Stimulated activated CD8-positive, alpha-beta memory T cell treated with anti-CD3 and anti-CD28 coated beads, Interleukin-15, amount 100 ng/mL, for 24 hours (primary cell): ENCODE measurements at places on chromosomes 7 and 10.

DNA sequence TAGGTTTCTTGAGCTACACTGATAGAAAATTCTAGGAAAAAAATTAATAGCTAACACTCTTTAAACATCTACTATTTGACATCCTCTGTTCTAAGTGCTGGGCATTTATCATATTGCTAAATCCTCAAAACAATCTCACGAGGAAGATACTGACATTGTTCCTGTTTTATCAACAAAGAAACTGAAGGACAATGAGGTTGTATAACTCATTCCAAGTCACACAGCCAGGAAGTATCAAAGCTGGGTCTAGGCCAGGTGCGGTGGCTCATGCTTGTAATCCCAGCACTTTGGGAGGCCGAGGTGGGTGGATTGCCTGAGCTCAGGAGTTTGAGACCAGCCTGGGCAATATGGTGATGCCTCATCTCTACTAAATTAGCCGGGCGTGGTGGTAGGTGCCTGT lies 51.6 kb upstream of the IL6 start:
- no peak for DNase-seq

DNA sequence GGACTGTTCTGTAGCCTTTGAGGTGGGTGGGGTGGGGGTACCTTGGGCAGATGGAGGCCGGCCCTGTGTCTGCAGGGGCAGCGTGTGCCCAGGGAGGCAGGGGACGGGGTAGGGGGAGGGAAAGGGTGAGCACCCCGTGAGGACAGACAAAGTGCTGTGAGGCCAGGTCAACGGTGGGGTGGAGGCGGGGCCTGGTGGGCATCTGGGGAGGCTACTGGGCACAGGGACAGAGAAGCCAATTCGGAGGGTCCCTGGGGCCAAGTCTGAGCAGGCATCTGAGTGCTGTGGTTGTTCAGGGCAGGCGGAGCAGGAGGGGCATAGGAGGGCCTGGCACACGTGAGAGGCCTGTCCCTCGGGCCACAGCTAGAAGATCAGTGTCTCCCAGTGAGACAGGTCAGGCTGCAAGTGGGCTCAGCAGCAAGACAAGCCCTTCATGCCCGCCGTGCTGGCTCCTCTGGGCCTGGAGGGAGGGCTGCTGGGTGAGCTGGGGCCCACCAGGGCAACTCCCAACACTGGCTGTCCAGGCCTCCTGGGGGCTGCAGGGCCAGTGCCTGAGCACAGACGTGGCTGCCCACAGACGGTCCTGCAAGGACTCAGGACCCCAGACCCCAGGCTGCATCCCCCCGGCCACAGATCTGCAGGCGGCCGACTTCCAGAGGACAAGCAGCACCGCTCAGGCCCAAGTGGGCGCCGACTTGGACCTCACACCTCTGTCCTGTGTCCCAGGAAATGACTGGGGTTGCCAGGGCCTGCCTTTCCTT lies 26.4 kb upstream of the KNDC1 start:
- no peak for DNase-seq

GRCh38 chr7:139382439-139382838 lies 22.7 kb downstream of the LUC7L2 start:
- DNase-seq = no peak

DNA sequence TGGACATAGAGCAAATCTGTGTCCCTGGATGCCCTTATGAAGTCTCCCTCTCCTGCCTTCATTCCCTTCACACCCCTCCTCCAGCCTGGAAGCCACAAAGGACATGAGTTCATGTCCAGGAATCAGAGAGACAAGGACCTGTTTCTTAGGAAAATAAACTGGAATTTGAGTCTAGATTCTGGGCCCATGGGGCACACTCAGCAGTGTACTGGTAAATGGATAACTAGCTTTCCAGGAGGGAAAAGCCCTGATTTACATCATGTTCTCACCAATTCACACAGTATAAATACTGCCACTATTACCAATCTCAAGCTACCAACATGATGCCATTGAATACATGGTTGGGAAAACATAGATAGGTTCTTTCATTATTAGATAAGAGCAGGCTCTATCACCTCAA lies 9.9 kb downstream of the FAM237B start:
- no peak for DNase-seq

DNA sequence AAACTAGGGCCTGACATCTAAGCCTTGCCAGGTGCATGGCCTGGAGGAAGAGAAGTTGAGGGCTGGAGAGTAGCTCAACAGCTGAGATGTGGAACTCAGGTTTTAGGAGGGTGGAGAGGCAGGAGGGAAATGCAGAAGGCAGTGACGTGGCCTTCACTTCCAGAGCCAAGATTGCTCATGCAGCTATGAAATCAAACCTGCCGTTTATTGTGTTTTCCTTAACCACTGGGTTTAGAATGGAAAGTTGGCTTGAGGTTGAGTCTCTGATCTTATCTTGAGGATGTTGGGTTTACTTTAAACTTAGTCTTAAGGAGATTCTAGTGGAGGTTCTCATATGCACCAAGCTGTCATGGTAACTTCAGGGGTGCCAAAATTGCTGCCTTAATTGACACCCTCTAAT lies 178.6 kb downstream of the SORCS3 start:
- DNase-seq = no peak

DNA sequence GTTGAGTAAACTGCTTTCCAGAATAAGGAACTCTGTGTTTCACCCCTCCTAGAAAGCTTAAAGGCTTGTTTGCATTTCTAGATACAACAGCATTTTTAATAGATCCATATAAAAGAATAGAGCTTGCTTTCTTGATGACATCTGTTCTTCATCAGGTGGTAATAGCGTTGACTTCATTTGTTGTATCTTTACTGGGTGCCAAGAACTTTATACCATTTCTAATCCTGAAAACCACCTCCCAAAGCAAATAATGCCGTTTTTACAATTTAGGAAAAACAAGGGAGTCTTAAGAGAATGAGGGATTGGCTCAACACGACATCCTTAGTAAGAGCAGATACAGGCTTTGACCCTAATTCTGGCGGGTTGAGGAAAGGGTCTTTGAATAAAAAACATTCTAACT lies 993.4 kb downstream of the TYW1 start:
- DNase-seq = no peak

DNA sequence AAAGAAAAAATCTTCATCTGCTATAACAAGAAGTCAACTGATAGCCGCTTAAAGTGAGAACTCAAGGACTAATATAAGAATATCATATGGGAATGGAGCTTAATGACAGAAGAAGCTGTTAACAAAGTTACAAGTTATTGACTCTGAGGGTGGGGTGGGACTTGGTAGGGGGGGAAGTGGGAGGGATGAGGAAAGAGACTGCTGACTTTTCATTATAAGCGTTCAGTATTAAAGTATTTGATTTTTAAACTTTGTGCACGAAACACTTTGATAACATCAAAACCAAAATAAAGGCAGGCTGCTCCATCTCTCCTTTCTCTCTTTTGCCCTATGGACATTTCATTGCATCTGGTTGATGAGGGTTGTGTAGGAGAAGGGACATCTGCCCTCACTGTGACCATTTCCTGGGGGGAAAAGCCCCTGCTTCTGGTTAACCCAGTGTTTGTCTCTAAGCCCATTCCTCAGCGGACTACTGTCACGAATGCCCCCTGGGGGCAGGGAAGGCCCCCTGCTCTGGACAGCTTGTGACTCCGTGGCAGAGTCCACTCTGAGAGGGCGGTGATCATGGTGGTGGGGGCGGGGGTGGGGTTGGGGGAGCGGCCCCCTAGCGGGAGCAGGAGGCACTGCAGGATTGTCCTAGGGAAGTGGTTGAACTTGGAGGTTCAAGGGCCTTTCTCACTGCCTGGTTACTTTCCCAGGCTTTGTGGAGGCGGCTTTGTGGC lies 17.4 kb downstream of the SLC13A4 start:
- DNase-seq = no peak

- no peak for DNase-seq
These were observed 8.0 kb downstream of the COA1 start for GRCh38 chr7:43721193-43721806.

GRCh38 chr10:80172896-80173295 lies 32.4 kb downstream of the ANXA11 start:
- DNase-seq = no peak

DNA sequence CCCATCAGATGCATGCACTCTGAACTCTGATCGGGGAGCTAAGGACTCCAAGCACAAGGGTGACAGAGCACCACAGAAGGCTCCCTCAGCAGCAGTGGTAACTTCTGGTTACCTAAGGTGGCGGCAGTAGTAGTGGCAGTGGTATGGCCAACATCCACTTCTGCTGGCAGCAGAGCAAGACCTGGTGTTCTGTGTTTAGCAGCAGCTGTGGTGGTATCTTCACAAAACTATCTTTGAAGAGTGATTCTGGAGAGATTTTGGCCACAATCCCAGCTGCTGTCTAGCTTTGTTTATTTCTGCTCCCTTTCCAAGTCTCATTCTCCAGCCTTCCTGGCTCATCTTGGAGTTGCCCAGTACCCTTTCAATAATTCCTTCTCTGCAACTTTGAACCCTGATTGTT lies 102.4 kb upstream of the LRGUK start:
- DNase-seq = no peak

GRCh38 chr7:134851141-134851540 lies 71.7 kb downstream of the CALD1 start:
- no peak for DNase-seq

- DNase-seq = no peak
These were observed 991.7 kb upstream of the KCND2 start for GRCh38 chr7:119281181-119281846.

DNA sequence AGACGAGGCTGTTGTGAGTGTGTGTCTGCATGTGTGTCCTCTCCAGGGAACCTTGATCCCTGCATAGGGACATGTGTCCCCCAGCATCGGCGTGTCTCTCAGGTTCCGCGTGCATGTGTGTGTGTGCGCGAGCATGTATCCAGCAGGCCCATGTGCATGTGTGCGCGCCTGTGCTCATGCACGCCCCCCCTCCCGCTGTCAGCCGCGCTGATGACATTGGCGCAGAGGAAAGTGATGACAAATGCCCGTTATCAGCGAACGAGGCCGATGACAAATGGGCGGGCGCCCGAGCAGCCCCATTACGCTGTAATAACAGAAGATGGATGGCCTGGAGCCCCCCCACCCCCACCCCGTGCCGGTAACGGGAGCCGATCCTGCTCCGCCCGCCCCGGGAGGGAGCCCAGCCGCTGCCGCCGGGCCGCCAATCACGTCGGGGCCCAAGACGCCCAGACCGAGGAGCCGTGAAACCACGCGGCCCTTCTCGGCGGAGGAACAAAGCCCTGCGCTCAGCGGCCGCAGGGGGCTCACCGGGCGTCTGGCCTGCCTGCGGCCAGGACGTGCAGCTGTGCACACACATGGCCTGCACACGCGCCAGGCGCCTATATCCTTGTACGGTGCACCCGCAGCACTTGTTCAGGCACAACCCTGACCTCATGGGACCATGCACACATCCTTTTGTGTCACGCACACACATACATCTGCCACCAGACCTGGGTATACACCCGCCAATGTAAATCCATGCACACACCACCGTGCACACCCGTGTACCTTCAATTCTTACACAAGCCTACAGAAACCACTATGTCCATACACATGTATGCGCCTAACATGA lies 21.5 kb downstream of the POLL start:
- DNase-seq = no peak

- DNase-seq = no peak
These were observed 5.3 kb downstream of the PTF1A start for GRCh38 chr10:23197416-23197861.

DNA sequence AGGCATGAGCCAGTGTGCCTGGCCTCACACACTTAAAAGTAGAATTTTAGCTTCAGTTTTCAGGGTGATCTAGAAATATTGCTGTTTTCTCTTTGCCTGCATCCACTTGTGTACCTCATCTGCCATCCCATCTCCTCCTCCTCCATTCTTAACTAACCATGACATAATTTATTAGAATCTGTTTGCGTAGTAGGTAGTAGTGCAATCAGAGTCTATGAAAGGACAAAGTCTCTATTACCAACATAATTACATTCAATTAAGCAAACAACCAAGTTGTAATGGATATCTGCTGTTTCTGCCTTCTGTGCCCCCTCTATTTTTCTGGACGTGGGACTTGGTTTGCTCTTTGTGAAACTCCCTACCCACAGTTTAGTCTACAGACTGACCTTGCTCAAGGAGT lies 72.9 kb downstream of the CDK14 start:
- no peak for DNase-seq

DNA sequence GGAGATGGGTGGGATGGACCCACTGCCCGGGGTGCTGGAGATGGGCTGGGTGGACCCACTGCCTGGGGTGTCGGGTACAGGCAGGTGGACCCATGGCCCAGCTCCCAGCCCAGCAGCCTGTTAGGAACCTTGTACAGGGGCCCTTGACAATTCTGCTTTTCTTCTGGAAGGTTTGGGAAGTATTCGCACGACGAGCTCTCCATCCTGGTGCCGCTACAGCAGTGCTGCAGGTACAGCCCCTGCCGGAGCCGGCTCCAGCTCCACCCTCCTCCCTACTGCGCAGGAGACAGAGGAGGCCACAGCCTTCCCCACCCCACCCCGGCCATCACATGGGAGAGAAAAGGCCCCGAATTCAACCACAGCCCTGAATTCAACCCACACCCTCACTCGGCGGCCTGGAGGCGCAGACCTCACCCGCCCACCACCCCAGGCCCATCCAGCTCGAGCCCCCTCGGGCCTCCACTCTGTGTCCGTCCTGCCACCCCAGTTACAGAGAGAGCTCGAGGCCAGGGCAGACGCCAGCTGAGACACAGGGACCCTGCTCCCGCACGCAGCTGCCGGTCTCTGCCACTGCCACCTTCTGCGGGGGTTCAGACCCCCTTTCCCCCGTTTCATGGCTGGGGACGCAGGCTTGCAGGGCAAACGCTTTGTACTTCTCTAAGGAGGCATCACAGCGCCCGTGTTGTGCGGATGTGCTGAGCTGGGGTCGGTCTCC lies 31.3 kb upstream of the FOXL3 start:
- no peak for DNase-seq

- DNase-seq = no peak
These were observed 16.5 kb downstream of the FAM25A start for GRCh38 chr10:87036623-87037022.

DNA sequence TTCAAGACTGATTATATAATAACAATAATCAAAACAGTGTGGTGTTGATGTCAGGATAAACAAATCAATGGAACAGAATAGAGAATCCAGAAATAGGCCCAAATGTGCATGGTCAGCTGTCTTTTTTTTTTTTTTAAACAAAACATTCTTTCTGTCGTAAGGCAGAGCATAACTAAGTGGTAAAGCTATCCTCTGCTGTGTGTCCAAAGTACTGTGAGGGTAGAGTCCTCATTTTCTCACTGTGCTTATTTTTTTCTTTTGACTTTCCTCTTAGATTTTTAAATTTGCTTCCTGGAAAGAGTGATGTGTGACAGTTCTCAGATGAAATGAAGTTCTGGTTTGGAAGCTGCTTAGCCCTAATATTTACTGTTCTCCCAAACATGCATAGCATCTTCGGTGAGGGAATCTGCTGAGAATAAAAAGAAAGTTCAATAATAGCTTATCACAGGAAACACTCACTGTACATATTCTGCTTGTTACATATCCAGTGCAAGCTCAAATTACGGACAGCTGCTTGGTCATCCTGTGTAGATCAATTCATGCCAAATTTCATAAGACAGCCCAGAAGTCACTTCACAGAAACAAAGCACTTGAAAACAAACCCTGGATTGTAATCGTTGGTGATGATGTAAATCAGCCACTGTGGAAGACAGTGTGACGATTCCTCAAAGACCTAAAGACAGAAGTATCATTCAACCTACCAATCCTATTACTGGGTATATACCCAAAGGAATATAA lies 423.9 kb downstream of the NEBL start:
- no peak for DNase-seq
